ENCODE measurements at places on chromosomes 12 and 14.
A peak's percentile ranks its signal among the peaks of the same experiment; 100 is the strongest.

GRCh38 chr12:62660756-62661155, 194.1 kb downstream of the MON2 start:
- DNase-seq, result no peak

DNA sequence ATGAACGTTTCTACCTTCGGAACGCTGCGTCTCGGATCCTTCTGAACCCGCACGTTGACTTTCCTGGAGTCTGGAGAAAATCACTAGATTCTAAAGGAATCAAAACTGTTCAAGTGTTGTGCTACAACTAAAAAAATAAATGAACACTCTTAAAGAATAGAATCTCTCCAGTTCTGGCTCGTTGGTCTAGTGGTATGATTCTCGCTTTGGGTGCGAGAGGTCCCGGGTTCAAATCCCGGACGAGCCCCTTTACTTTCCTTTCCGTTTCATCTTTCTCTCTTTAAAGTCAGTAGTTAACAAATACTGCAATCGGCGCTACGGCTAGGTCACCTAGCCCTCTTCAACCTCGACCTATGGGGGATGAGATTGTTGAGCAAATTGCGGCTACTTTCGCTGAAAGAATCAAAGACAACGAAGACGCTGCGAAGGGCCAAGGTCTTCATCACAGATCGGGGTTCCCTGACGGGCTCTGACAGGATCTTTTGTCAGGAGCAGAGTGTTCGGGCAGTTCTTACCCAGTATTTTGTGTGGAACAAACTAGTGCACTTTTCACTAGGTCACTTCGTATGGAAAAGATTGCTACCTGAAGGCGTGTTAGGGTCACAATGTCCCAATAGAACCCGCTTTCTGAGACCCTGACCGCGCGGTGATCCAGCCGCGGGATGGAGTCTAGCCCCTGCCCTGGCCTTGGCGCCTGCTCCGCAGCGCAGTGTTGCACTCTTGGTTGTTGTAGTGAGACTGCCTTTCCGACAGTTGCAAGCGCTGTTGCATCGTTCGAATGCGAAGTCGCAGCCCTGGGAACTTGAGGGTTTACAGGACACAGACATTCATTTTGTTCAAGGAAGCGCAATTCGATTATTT, 8.4 kb downstream of the OR6S1 start:
- peak; percentile 51 for DNase-seq

DNA sequence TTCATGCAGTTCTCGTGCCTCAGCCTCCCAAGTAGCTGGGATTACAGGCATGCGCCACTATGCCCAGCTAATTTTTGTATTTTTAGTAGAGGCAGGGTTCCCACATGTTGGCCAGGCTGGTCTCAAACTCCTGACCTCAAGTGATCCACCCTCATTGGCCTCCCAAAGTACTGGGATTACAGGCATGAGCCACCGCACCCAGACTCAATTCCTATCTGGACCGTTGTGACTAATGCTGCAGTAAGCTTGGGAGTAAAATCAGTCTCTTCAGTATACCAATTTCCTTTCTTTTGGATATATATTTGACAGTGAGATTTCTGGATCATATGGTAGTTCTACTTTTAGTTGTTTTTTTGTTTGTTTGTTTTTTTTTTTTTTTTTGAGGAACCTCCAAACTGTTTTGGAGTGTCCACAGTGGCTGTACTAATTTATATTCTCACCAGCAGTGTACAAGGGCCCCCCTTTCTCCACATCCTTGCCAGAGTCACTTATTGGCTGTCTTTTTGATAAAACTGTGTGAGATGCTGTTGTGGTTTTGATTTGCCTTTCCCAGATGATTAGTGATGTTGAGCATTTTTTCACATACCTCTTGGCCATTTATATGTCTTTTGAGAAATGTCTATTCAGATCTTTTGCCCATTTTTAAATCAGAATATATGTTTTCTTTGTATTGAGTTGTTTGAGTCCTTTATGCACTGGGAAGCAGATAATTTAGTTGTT, 37.3 kb upstream of the EVL start:
- no peak for DNase-seq

DNA sequence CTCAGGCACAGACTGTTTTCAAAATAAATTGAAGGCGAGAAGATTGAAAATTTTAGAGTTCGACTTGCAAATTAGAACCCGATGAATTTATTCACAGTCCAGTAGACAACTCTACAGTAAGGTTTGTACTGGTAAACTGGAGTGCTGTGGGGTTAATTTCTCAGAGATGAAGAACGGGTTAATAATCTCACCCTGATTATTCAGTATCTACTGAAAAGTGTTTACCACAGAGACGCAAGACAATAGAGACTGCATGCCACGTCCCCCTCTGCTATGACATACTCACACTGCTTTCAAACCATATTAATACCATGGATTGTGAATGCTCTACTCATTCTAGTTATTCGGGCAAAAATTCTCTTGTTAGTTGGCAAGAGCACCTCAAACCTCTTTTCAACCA, 36.1 kb downstream of the CFL2 start:
- no peak for DNase-seq

DNA sequence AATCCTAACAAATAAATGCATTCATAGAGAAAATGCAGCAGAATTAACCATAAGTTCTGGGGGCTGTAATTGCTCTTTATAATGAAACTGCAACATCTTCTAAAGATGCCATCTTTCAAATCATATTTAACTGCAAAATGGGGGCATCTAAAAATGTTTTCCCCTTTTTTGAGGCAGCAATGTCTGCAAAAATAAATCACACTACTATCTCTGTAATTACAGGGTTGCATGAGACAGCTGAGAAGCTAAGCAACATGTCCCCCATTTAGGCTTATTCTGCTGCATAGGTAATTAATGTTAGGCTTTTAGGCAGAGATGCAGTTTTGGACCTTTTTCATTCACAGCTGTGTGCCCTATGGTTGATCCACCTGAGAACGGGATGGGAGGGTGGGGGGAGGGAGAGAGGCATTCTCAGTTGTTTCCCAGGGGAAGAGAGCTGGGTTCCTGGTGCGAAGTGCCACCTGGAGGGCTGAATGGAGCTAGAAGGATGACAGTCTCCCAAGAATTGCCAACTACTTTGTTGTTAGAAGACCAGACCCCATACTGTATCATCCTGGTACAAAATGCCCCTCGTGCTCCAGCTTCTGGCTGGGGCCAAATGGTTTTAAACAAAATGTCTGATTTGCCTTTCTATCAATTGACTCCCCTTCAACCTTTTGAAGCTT, 154.2 kb downstream of the APAF1 start:
- DNase-seq, result no peak

DNA sequence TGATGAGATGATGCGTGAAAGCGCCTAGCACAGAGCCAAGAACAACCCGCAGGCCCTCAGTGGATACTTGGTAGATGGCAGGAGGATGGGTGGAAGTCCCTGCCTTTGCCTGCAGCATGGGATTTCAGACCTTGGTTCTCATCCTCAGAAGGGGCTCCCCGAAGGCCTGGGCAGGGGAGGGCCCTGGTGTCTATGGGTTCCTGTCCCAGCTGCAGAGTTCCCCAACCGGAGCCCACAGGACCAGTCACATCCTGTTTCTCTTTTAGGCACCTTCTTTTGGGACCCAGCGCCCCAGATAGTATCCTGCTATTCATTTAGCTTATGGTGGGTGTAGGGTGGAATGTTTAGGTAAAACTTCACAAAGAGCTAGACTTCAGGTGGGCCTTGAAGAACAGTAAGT, 55.5 kb downstream of the CALM1 start:
- no peak for DNase-seq

DNA sequence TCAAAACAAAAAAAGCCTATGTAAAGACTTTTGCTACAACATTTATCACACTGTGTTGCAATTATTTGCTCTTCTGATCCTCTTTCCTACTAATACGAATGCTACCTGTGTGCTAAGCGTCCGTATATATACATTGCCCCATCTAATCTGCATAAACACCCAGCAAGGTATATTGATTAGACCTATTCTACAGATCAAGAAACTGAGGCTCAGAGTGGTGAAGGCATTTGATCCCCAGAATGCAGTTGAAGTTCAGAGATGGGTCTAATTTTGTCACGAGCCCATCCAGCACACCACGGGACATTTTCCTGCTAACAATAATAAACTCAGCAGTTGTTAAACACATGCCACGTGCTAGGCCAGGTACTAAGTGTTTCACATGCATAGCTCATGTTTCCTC, 25.1 kb upstream of the CORO1C start:
- no peak for DNase-seq

DNA sequence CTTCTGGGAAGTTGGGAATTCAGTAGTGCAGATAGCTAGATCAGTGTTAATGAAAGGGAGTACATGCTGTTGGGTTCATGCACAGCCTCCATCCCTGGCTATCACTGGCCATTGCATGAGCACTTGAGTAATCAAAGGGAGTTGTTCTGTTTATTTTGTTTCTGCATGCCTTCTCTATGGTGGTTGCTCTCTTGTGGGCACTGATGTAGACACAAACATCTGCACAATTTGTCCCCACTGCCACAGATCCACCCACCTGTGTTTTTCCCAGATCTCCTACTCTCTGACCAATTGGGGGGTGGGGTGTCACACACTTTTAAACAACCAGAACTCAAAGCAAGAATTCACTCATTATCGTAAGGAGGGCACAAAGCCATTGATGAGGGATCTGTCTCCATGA, 89.7 kb upstream of the DHRS4 start:
- DNase-seq, result no peak

DNA sequence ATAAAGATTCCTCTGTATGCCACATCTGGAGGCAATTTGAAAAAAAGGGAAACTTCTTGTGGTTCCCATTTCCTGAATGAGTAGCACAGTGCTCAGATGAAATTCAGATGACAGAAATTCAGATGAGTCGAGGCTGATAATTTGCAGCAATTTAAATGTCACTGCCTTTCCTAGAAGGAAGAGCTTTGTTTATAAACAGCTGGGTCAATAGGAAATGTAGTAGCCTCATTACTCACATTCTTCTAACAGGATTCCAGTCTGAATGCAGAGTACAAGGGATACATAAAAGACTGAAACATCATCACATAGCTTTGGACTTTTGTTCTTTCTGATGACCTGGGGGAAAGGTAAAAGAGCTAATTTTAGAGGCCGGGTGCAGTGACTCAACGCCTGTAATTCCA, 11.3 kb upstream of the DACT1 start:
- no peak for DNase-seq

GRCh38 chr12:80401191-80401590, 42.8 kb upstream of the PTPRQ start:
- DNase-seq, result no peak

DNA sequence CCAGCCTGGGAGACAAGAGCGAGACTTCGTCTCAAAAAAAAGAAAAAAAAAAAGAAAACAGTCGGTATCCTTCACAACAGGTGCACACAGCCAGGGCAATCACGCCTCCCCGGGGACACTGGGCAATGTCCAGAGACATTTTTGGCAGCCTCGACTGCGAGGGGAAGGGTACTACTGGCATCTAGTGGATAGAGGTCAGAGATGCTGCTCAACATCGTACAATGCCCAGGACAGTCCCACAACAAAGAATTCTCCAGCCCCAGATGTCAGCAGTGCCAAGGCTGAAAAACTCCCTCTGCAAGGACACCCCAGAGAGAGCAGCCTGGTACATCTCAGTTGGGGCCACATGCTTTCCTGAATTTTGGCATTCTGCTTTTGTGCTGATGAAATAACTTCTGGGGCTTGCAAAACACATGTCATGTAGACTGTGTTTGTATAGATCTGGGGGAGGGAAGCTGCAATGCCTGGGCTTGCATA, 21.5 kb downstream of the ALDH2 start:
- no peak for DNase-seq

DNA sequence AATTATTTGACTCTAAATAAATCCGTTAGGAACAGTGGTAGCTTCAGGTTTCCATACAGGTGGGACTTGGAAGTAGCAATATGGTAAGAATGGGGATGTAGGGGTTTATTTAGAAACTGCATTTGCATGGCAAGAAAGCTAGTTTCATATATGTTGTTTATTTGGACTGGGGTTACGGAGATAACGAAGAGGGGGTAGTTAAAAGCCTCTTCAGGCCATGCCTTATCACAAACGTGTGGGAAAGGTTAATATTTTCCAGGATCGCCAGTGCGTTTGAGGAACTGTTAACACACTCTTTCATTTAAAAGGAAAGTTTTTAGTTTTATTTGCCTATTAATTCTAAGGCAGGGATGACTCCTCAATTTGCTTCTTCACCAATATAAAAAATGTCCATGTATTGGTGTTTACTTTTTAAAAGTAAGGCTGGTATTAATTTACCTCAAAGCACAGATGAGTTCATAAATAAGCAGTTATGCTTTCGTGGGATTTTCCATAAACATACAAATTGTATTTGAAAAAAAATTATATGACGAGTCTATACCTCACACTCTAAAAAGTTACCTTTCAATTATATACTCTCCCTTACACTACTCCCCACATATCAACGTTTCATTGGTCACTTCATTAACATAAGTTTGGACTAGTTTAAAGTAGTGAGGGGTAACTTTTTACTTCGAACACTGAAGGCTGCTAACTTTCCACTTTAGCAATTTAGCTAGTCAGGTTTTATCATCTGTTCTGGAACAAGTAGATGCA, 814 bp downstream of the RAB2B start:
- DNase-seq, result no peak

DNA sequence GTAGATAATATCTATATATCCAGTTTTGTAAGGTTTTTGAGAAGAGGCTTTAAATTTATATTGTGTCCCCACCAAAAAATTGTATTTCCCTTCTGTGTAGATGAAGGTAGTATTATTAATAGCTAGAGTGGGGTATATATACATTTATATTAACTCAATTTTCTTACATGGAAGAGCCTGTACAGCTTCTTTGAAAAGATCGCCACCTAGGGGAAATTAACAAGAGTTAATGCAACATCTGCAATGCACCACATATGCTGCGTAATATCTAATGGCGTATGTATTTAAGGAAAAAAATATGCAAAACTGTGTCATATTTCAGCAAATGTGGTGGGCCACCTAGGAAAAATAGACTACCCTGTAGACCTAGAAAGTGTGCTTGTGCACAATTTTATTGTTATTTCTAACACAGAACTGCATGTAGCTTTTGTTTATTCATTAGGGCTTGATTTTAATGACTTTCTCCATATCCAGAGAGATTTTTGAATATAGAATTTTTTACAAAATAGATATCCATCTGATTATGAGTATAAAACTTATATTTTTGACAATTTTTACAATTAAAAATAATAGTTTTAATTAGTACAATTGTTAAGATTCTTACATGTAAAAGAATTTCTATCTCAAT, 14.0 kb downstream of the CCER1 start:
- DNase-seq, result peak; percentile 25

- no peak for DNase-seq
These were observed 161.7 kb downstream of the SPTSSA start for GRCh38 chr14:34300330-34300729.

GRCh38 chr12:48995086-48995879, 3.9 kb downstream of the DDN start:
- DNase-seq, result peak; percentile 84

- no peak for DNase-seq
These were observed 4.1 kb downstream of the EVL start for GRCh38 chr14:100069161-100069800.

GRCh38 chr12:116339800-116340371, 62.4 kb upstream of the MED13L start:
- DNase-seq, result no peak

- no peak for DNase-seq
These were observed 16.4 kb upstream of the RNASE4 start for GRCh38 chr14:20667957-20668356.

GRCh38 chr14:60668431-60669112, 19.3 kb upstream of the SIX1 start:
- DNase-seq, result no peak

GRCh38 chr12:13443028-13443427, 246.5 kb downstream of the EMP1 start:
- no peak for DNase-seq

Data from NCI-H146 (cell line).